ENCODE measurements at places on chromosomes 13 and 19.

DNA sequence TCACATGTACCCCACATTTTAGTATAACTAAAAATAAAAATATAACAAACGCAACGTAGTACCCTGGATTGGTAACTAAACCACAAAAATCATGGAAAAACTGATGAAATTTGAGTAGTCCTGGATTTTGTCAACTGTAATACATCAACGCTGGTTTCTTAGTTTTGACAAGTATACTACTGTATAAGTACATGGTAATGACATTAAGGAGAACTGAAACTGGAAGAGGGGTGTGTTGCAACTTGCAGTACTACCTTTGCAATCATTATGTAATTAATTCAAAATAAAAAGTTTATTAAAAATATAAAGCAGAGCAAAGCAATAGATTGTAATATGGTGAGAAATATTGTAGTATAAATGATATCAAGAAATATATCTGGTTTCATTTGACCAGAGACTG, 1158.0 kb upstream of the SPRY2 start:
- no peak for DNase-seq

- DNase-seq = no peak
These were observed 17.4 kb upstream of the PLPP2 start for GRCh38 chr19:308471-309205.

DNA sequence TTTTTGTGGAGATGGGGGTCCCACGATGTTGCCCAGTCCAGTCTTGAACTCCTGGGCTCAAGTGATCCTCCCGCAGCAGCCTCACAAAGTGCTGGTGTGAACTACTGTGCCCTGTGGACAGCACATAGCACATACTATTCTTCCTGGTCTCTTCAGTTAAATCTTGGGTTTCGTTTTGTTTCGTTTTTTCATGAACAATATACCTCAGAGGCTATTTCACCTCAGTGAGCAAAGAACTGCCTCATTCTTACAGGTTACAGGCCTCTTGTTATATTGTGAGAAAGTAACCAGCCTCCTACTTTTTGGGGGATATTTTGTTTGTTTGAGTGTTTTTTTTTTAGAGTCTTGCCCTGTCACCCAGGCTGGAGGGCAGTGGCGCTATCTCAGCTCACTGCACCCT, 1.3 kb upstream of the C3 start:
- no peak for DNase-seq

DNA sequence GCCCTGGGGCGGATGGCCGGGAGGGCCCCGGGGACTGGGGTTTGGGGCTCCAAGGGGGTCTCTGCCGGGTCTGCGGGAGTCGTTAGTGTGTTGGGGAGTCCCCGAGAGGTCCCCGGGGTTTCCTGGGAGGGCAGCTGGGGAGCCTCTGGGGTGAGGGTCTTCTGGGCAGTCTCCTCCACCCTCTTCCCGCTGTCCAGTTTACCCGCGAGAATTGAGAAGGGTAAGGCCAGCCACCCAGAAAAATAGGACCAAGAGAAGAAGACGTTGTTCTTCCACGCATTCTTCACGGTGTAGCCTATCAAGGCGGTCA, 1.0 kb upstream of the ETFB start:
- DNase-seq = no peak

DNA sequence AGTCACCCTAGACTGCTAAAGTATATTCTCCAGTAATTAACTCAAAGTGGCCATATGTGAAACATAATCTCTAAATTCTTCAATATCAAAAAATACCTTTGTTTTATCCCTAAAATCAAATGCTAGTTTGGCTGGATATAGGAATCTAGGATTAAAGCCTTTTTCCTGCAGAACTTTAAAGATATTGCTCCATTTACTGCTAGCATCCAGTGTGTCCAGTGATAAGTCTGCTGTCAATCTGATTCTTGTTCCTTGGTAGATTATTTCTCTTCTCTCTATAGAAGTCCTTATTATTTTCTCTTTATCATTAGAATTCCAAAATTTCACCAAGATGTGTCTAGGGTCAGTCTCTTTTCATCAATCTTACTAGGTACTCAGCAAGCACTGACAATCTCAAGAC, 384.6 kb downstream of the FGF14 start:
- no peak for DNase-seq

- peak; percentile 23 for DNase-seq
These were observed 4.7 kb downstream of the PRR36 start for GRCh38 chr19:7869453-7869909.

GRCh38 chr13:39957868-39958677, 302.6 kb downstream of the COG6 start:
- DNase-seq = no peak

GRCh38 chr13:20832861-20833260, 59.1 kb upstream of the EEF1AKMT1 start:
- no peak for DNase-seq

DNA sequence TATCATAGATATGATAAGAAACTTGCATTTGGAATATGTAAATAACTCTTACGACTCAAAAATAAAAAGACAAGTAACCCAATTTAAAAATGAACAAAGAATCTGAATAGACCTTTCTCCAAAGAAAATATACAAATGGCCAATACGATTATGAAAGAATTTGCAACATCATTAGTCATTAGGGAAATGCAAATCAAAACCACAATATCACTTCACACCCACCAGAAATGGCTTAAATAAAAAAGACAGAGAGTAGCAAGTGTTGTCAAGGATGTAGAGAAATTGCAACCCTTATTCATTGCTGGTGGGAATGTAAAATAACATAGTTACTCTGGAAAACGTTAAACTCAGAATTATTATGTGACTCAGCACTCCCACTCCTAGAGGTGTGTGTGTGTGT, 226.6 kb upstream of the MAB21L1 start:
- DNase-seq = no peak

GRCh38 chr19:50712833-50713232, 6.8 kb downstream of the SHANK1 start:
- DNase-seq = no peak

GRCh38 chr19:34173193-34173956, 1.1 kb downstream of the LSM14A start:
- peak; percentile 87 for DNase-seq

DNA sequence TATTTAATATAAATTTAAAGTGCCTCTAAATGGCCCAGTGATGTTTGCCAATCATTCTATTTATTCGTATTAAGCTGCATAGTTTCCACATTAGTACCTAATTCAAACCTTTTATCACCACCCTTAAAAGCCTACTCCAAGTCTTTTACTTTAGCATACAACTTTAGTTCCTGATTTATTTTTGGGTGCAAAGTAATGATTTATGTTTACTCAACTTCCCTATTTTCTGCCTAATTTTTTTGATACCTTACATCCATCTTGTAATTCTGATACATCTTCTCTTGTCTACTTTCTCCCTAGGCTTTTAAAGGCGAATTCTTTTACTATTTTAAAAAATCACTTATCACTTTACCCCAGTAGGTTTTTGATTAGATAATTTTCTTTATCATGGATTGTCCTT, 2651.1 kb upstream of the PCDH20 start:
- DNase-seq = no peak

GRCh38 chr19:49119411-49120324, at the start of gene PPFIA3:
Gene PPFIA3 (plus strand): TSS chr19:49119544. CDS start chr19:49127874, 8,330 bp downstream.
- peak; percentile 64 for DNase-seq

DNA sequence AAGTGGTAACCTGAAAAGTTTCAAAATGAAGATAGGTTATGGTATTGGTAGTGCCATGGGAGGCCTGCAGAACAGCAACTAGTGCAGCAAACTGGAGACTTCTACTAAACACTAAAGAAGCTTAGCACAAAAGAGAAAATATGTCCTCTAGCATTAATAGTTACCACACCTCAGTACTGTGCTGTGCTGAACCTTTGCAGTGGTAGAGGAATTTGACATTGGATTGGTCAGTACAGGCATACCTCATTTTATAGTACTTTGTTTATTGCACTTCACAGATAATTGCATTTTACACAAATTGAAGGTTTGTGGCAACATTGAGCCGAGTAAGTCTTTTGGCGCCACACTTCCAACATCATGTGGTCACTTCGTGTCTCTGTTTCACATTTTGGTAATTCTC, 40.4 kb downstream of the ZMYM2 start:
- DNase-seq = no peak

GRCh38 chr13:113369881-113370280, 6.0 kb upstream of the GRTP1 start:
- no peak for DNase-seq

DNA sequence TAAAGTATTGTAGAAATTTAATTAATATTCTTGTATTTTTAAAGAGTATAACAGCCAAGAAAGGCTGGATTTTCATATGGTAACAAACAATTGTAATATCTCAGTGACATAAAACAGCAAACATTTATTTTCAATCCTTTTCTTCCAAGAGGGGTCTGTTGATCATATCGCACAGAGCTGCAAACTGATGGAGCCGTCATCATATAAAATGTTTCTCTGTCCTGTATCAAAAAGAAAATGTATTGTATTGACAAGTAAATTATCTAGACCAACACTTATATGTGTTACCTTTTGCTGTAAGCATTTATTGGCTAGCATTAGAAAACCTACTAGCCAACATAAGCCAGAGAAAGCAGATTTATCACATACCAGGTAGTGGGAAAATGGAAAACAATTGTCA, 2861.4 kb upstream of the PCDH20 start:
- DNase-seq = no peak

DNA sequence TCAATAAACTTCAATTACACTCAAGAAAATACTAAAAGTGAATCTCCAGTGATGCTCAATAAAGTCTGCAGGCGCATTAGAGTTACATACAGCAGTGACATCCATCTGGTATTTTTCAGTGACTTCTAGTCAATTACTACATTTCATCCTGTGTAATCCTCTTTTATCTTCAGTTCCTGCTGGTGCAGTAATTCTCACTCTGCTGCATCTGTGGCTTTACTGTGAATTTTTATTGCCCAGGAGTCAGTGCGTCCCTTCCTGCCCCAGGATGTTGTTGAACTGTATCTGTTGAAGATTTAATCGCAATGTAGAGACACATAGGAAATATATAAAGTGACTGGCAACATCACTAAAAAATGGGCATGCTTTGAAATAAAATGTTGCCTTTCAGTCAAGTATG, 196.3 kb upstream of the TMTC4 start:
- DNase-seq = no peak

- DNase-seq = no peak
These were observed 12.6 kb upstream of the ZNF681 start for GRCh38 chr19:23771316-23771715.

DNA sequence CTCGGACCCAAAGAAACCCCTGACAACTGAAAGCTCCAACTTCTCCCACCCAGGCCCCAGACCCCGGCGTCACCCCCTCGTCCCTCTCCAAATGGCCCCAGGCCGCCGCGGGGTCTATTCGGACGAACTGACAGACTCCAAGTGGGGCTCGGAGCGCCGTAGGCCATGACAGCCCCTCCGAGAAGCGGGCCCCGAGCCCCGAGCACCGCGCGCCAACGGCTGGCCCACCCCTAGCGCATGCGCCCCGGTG, 360 bp downstream of the DDX39A start:
- DNase-seq = peak; percentile 63

GRCh38 chr19:38675611-38676010, 28.2 kb downstream of the ACTN4 start:
- DNase-seq = no peak

DNA sequence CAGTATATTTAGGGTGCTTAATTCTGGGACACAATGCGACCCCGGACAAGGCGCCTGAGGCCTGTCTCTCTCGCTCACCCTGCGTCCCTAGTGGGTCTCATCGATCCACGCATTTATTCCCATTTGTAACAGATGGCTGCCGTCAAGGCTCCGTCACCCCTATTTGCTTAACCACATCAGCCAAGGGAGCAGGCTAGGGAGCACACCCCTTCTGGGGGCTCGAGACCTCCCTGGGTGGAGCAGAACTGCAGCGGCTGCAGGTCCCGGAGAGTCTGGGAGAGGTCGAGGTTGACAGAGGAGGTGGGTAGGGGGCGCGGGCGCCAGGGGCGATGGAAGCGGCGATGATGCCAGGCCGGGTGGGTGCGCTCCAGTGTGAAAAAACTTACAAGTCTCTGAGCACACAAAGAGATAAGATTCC, 507 bp downstream of the ALG5 start:
- DNase-seq = no peak

- no peak for DNase-seq
These were observed 14.4 kb downstream of the CCDC124 start for GRCh38 chr19:17946965-17947784.

GRCh38 chr19:45047188-45047797, 8.4 kb downstream of the CLASRP start:
- DNase-seq = no peak

DNA sequence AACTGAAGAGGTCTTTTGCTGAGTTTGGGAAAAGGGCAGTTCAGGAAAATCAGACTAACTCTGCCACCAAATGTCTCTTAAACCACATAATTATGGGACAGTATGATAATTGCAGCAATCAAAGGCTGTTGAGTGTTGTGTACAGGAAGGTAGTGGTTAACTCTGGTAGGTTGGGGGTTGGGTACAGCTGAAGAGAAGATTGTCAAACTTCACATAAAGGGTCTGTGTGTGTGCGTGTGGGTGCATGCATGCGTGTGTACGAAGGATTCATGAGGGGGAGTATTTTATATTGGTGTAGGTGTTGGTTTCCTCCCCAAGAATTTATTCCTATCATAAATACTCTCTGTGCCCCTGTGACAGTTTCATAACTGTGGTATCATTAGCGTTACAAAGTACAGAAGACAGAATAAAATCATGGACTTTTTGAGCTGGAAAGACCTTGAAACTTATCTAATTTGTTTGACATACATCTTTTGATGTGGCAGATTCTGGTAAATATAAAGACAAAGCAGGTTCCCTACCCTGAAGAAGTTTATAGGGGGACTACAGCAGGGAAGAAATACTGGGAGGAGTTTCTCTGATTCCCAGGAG, 94.1 kb downstream of the PCCA start:
- no peak for DNase-seq

DNA sequence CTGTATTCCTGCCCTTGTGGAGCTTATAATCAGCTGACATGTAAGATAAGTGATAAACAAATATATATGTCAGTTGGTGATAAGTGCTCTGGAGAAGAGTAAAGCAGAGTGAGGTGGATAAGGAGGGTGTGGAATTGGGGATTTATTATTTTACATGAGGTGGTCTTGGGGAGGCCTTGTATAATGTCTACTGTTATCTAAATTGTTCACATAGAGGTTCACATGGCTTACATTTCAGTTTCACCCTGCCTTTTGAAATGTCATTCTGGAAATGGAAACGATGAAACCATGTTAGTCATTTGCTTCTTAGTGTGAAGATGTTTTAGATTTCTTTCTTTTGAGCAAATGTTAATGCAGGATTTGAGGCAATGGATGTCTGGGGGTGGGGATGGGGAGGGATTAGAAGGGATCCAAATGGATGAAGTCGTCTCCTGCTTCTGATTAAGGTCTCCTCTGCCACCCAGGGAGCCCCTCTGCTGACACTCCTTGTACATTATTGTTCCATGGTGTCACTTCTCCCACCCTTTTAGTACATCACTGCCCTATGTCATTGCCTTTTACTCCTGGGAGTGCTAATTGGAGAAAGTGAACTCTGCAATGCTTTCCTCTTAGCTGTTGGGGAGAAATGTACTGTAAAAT, 14.0 kb downstream of the B3GLCT start:
- no peak for DNase-seq

DNA sequence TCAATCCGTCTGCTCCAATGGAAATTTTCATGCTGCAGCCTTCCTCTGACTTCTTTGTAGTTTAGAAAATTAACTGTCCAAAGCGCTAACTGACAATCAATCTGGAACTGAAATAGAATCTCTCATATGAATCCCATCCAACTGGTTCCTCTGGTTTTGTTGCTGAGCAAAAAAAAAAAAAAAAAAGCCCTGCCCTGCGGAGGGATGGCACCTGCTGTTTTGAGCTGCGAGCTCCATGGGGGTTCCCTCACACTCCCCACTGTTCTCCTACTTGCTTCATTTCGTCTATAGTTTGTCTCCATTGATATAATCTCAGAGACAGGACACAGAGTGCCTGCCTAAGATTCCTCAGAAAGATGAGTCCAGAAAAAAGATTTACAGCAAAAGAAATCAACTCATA, 33.4 kb downstream of the FAAP24 start:
- no peak for DNase-seq
